Uterine smooth muscle cell (primary cell): ENCODE measurements at places on chromosomes 5 and 9. TPM values are rescaled to one million over a fixed set of nuclear protein-coding genes. Genes with fewer than 3 reads are reported as not detected.

Gene ANKRD33B
- 1.1 and 1.3 TPM in 2 replicates for total RNA-seq

Gene GPR150
- total RNA-seq, result 0.12 and 0.33 TPM in 2 replicates

Gene NSG2
- total RNA-seq, result under 0.01 TPM in 1 of 2 replicates, not detected in the other

Gene MEIKIN
- not detected in 2 replicates for total RNA-seq

Gene TMEM252
- 0.12 TPM in 1 of 2 replicates, not detected in the other for total RNA-seq

Gene ECM2
- 1.00 and 2.4 TPM in 2 replicates for total RNA-seq

Gene CDK9
- 44.3 and 46.0 TPM in 2 replicates for total RNA-seq

Gene MED22
- total RNA-seq, result 21.7 and 22.0 TPM in 2 replicates

Gene INSL6
- total RNA-seq, result not detected in 2 replicates
